ENCODE measurements at places on chromosomes 1 and 21. TPM values are rescaled to one million over a fixed set of nuclear protein-coding genes. Genes with fewer than 3 reads are reported as not detected.
A peak's percentile ranks its signal among the peaks of the same experiment; 100 is the strongest.

- no peaks in the 10 kb centered on the region for H3K27me3 ChIP-seq
- H3K4me1 ChIP-seq = no peaks in the 10 kb centered on the region
- no peak for DNase-seq
- no peaks in the 10 kb centered on the region for H3K36me3 ChIP-seq
- H3K27ac ChIP-seq = no peak overlapping the region
Observed at GRCh38 chr21:44279354-44280260, 6.1 kb upstream of the AIRE start.

Gene EGLN1
- total RNA-seq = 47.2 TPM

Gene ENAH
- 0.51 TPM for total RNA-seq

GRCh38 chr1:237890822-237891221 is at the start of gene ZP4:
Gene ZP4 (minus strand): TSS chr1:237890922. CDS start chr1:237890635, 287 bp downstream.
- H3K4me1 ChIP-seq = no peaks in the 10 kb centered on the region
- H3K27ac ChIP-seq = no peak within 1 kb of the TSS
- H3K36me3 ChIP-seq = no peaks in the 10 kb centered on the region
- no peak within 1 kb of the TSS for H3K4me3 ChIP-seq
- no peak for DNase-seq

- no peak overlapping the region for H3K27ac ChIP-seq
- H3K4me3 ChIP-seq = no peak overlapping the region
- H3K27me3 ChIP-seq = no peaks in the 10 kb centered on the region
- no peak for DNase-seq
- peaks cover 59% of the 10 kb centered on the region for H3K36me3 ChIP-seq
Observed at GRCh38 chr1:226362891-226363447, 44.9 kb downstream of the PARP1 start.

GRCh38 chr1:179510038-179510437 is 65.7 kb downstream of the NPHS2 start:
- peaks cover 4% of the 10 kb centered on the region for H3K4me1 ChIP-seq
- no peak overlapping the region for H3K4me3 ChIP-seq
- DNase-seq = no peak
- no peaks in the 10 kb centered on the region for H3K36me3 ChIP-seq

- no peak overlapping the region for H3K4me3 ChIP-seq
- H3K27me3 ChIP-seq = peaks cover 6% of the 10 kb centered on the region
- no peak for DNase-seq
- no peak overlapping the region for H3K27ac ChIP-seq
- no peaks in the 10 kb centered on the region for H3K36me3 ChIP-seq
- no peaks in the 10 kb centered on the region for H3K4me1 ChIP-seq
Observed at GRCh38 chr1:85342207-85342606, 65.8 kb upstream of the BCL10 start.

GRCh38 chr1:172269644-172270043 is 150.8 kb upstream of the C1orf105 start:
- H3K4me1 ChIP-seq = peaks cover 43% of the 10 kb centered on the region
- H3K27me3 ChIP-seq = no peaks in the 10 kb centered on the region
- DNase-seq = no peak
- H3K27ac ChIP-seq = no peak overlapping the region
- no peaks in the 10 kb centered on the region for H3K36me3 ChIP-seq

GRCh38 chr1:44027320-44027719 is 3.9 kb downstream of the SLC6A9 start:
- H3K27me3 ChIP-seq = no peaks in the 10 kb centered on the region
- peaks cover 8% of the 10 kb centered on the region for H3K36me3 ChIP-seq
- no peak for DNase-seq

Gene KRTAP21-2
- total RNA-seq = not detected

Gene GIPC2
- 0.41 TPM for total RNA-seq

- peaks cover 7% of the 10 kb centered on the region for H3K36me3 ChIP-seq
- no peak overlapping the region for H3K4me3 ChIP-seq
- no peaks in the 10 kb centered on the region for H3K4me1 ChIP-seq
- no peak for DNase-seq
- no peaks in the 10 kb centered on the region for H3K27me3 ChIP-seq
Observed at GRCh38 chr1:183760661-183761060, 44.3 kb upstream of the RGL1 start.

Gene TMEM51
- not detected for total RNA-seq

Gene TMOD4
- total RNA-seq = 1.9 TPM

Gene AQP10
- 0.14 TPM for total RNA-seq

DNA sequence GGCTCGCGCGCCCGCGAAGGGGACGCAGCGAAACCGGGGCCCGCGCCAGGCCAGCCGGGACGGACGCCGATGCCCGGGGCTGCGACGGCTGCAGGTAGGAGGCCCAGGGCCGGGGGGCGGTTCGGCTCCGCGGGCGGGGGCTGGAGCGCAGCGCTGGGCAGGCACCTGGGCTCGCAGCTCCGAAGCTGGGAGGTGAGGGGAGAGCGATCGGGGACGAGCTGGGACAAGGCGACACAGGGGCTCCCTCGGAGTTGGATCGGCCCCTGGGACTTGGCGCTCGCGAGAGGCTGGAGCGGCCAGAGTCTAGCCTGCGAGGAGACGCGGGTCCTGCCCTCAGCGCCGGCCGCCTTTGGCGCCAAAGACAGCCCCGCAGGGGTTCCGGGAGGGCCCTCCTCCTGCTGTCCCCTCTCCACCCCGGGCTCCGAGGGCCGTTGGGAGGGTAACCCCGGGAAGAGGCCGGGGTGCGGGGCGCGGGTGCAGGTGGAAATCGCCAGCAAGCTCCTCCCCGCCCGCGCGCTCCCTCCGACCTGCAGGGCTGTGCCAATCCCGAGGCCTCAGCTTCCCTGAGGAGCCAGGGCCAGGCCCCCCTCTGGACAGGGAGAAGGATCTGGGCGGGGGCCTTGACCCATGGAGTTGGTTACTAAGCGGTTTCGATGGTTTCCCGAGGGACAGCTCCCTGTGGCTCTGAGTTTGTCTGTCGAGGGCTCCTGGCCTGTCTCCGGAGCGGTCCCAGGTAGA is 401 bp downstream of the TP73 start:
- peaks cover 37% of the 10 kb centered on the region for H3K27me3 ChIP-seq
- H3K27ac ChIP-seq = no peak overlapping the region

- H3K4me1 ChIP-seq = peaks cover 18% of the 10 kb centered on the region
- H3K27me3 ChIP-seq = peaks cover 10% of the 10 kb centered on the region
- no peak overlapping the region for H3K4me3 ChIP-seq
- DNase-seq = peak; percentile 42
- peak overlapping the region; percentile 40 for H3K27ac ChIP-seq
- H3K36me3 ChIP-seq = no peaks in the 10 kb centered on the region
Observed at GRCh38 chr1:116628448-116628847, 39.1 kb downstream of the IGSF3 start.

DNA sequence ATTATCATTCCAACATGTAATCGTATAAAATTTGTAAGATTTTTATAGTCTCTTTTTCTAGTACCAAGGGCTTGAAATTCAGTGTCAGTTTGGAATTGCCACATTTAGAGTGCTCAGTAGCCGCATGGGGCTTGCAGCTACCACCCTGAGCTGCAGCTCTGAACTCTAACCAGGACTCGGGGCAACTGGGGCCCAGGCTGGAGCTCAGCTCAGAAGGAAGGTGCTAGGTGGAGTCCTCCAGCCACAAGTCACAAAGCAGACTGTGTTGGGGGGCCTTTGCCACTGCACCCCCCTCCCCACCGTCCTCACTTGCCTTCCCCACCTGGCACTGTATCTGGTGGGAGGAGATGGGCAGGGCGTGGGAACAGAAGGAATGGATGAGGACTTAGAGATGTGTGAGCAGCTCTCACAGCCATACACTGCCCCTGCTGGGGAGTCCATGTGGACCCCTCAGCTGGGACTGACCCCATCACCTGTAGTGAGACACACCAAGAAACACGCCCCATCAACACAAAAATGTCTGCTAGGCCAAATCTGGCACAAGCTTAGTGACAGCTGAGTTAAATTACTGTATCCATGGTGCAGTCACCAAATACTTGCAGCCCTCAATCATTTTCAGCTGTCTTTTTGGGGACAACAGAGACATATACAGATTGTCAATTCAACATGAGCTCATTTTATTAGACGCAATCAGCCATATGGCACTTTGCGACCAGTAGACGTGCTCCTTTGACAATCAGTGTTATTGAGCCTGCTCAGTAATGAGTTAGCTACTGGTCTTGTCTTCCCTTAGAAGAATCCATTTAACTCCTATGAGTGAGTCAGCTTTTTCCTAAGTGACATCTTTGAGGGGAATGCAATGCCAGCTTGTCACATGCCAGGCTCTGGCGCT is 241.7 kb upstream of the RAB4A start:
- H3K36me3 ChIP-seq = no peaks in the 10 kb centered on the region
- no peak overlapping the region for H3K27ac ChIP-seq
- H3K27me3 ChIP-seq = no peaks in the 10 kb centered on the region
- no peak for DNase-seq

Gene SLX9
- 76.0 TPM for total RNA-seq

- H3K27me3 ChIP-seq = no peaks in the 10 kb centered on the region
- H3K4me3 ChIP-seq = no peak overlapping the region
- no peak overlapping the region for H3K27ac ChIP-seq
- H3K36me3 ChIP-seq = peaks cover 41% of the 10 kb centered on the region
- H3K4me1 ChIP-seq = peaks cover 1% of the 10 kb centered on the region
Observed at GRCh38 chr21:33286600-33287456, 20.7 kb downstream of the IL10RB start.

Gene CELSR2
- 2.7 TPM for total RNA-seq

Gene PYHIN1
- 7.0 TPM for total RNA-seq

DNA sequence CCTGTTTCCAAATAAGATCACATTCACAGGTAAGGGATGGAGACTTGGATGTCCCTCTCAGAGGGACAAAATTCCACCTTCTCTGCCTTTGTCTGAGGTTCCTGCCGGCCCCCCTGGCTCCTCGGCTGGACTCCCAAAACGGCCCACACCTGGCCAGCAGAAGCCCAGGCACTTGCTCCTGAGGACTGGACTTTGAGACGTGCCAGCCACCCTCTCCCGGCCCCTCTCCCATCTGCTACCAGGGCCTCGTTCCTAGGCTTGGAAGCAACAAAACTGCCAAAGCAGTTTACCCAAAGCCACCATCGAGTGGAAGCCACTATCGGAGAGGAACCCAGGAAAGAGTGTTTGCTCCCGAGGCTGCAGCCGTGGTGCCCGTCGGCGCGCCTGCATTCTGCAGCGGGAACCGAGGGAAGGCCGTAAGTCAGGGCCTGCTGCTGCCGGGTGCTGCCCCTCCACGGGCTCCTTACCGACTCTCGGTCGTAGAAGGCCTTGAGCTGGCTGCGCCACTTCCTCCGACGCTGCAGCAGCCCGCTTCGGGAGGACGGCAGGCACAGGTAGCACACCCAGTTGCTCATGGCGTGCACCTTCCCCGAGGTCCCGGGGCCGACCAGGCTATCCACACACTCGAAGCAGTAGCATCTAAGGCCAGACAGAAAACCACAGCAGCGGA is 3.5 kb downstream of the DNMT3L start:
- no peak overlapping the region for H3K4me3 ChIP-seq
- no peak for DNase-seq
- no peaks in the 10 kb centered on the region for H3K36me3 ChIP-seq

Gene MLLT11
- 4.2 TPM for total RNA-seq

Gene FCRL2
- total RNA-seq = not detected

GRCh38 chr1:43235451-43236121 is 34.2 kb upstream of the TMEM125 start:
- DNase-seq = no peak
- no peaks in the 10 kb centered on the region for H3K4me1 ChIP-seq
- no peaks in the 10 kb centered on the region for H3K27me3 ChIP-seq
- H3K27ac ChIP-seq = no peak overlapping the region

Gene CDK11B
- 32.0 TPM for total RNA-seq

DNA sequence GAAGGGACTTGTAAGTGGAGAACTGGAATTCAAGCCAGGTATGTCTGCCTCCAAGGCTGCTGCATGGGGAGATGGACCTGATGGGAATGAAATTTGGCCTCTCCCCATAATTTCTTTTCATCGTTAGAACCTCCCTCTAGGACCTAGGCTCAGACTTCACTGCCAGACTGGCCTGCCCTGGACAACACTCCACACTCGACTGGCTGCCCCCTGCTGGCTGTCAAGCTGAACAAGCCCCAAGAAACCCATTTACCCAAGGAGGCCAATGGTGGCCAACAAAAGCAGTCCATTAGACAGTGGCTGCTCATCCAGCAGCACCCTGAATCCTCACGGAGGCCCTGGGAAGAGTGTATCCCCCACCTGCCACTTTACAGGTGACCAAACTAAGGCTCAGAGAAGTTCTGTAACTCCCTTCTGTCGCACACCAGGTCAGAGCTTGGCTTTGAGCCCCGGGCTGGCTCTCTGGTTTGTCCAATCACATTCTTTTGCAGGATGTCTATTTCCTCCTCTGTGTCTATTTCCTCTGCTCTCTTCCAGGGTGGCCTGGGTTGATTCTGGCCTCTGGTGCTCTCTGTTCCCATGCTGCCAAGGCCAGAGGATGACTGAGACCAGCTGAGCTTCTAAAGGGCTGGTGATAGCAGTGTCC is 3.8 kb downstream of the RNF186 start:
- H3K4me1 ChIP-seq = no peaks in the 10 kb centered on the region
- no peak overlapping the region for H3K4me3 ChIP-seq
- H3K27me3 ChIP-seq = no peaks in the 10 kb centered on the region
- DNase-seq = peak; percentile 68
- H3K27ac ChIP-seq = no peak overlapping the region

- H3K27ac ChIP-seq = no peak overlapping the region
- H3K36me3 ChIP-seq = no peaks in the 10 kb centered on the region
- H3K27me3 ChIP-seq = peaks cover 4% of the 10 kb centered on the region
- no peaks in the 10 kb centered on the region for H3K4me1 ChIP-seq
- DNase-seq = no peak
Observed at GRCh38 chr21:29953072-29953471, 13.3 kb upstream of the GRIK1 start.

Gene GPA33
- total RNA-seq = 0.25 TPM

Gene IER5
- total RNA-seq = 41.3 TPM

DNA sequence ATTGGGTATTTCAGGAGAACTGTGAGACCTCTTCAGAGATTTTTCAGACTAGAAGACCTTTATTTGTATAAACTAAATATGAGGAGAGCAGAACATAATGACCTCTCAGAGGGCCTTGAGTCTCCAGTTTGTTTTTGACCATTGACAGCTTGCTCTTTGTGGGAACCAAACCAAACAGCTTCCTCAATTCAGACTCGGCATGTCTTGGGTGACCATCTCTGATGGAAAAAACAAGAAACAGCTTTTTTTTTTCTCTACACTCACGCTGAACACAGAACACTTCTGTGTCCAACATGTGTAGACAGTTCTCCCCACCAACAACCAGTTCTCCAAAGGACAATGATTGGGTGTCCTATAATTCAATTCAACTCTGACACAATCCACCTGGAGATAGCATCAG is 11.5 kb downstream of the ATP1A4 start:
- no peak overlapping the region for H3K27ac ChIP-seq
- no peaks in the 10 kb centered on the region for H3K36me3 ChIP-seq
- peaks cover 13% of the 10 kb centered on the region for H3K27me3 ChIP-seq
- H3K4me3 ChIP-seq = no peak overlapping the region
- no peak for DNase-seq
- H3K4me1 ChIP-seq = peaks cover 17% of the 10 kb centered on the region

- H3K4me1 ChIP-seq = no peaks in the 10 kb centered on the region
- DNase-seq = no peak
- no peak overlapping the region for H3K4me3 ChIP-seq
- peaks cover 10% of the 10 kb centered on the region for H3K27me3 ChIP-seq
Observed at GRCh38 chr1:158362941-158363340, 9.2 kb downstream of the CD1E start.
